Choroid plexus epithelial cell (primary cell): ENCODE measurements at places on chromosomes 4 and X.

DNA sequence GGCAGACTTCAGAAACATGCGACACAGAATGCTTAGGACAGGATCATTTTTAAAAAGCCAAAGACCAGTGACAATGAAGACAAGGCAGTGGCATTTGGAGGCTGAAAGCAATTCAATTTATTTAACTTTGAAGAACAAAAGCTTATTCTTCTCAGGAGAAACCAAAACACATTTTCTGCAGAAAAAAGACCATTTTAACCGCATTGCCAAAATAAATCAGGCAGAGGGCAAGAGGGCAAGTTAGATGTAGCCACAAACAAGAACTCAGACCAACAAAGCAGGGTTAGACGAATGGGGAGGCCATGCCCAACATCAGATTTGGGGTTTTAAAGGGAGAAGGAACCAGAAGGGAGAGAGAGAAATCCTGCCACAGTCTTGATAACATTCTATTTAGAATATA is 58.9 kb downstream of the RELL1 start:
- DNase-seq, result no peak

DNA sequence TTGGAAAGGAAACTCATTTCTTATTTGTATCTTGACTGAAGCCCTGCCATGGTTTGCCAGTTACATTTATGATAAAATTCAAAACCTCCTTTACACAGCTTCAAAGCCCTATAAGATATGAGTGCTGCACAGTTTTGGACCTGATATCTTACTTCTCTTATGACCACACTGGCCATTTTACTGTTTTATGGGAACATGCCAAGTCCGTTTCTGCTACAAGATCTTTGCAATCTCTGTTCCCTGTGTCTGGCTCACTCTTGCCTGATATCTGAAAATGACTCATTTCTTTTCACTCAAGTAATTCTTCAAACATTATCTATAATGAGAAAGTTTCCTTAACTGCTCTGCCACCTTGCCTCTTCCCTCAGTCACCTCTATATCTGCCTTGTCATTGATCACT is 247.3 kb downstream of the SPOCK3 start:
- DNase-seq, result no peak

GRCh38 chr4:100695039-100695654 is 177.3 kb upstream of the EMCN start:
- no peak for DNase-seq

DNA sequence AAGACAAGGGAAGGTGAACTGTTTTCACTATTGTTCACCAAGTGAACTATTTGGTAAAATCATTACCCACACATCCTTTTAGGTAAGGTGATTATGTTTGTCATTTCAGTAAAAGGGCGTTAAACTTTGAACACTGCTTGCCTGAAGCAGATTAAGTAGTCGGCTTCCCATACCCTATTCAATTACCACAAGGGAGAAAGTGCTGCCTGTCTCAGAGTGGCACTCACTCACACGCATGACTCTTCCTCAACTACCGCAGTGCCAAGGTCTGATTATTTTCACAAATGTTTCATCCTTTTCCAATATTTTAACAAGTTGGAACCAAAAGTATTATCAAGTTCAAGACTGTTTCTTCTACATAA is 11.0 kb downstream of the VEGFC start:
- no peak for DNase-seq

- no peak for DNase-seq
Observed at GRCh38 chr4:21211846-21212245, 511.6 kb downstream of the PACRGL start.

DNA sequence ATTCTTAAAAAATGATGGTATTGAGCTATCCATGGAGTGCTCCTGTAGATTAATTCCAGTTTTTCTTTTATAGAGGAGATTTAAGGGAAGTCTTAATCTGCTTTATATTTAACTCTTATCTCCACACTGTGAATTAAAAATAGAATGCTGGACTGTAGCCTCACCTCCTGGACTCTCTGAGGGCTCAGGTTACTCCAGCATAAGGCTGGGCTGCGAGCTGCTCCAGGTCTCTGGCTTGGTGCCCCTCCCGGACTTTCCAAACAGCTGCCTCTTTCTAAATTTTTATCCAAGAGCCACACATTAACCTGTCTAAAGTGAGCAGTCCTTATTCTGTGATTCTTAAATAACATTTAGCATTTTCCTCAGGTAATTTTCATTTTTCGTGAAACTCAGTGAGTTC is 218.7 kb upstream of the JADE1 start:
- DNase-seq, result peak; percentile 53

DNA sequence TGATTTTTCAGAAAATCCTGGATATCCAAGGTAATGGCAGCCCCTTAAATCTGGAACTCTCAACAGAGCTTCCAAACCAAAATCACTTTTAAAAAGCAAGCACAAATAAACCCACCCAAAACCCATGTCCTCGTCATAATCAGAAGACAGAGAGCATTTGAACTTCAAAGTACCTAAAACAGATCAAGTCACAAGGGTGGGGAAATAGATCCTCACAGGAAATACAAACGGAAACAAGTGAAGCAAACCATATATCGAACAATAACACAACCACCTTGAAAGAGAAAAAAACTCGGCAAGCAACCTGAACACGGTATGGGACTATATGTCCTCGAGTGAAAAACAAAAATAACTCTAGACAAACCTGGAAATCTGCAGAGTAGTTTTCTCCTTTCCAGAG is 15.9 kb upstream of the CCNQ start:
- DNase-seq, result no peak

DNA sequence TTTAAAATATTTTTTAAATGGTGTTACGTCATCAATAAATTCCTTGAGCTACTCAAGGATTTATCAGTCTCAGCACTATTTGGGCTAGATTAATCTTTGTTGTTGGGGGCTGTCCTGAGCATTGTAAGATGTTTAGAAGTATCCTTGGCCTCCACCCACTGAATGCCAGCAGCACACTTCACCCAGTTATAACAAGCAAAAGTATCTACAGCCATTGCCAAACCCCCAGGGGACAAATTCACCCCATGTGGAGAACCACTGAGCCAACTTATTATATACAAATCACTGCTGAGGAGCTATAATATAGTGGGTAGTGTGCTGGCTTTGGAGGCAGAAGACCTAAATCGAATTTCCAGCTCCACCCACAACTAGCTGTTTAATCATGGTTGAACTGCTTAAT is 58.3 kb downstream of the ATP10D start:
- peak; percentile 26 for DNase-seq

DNA sequence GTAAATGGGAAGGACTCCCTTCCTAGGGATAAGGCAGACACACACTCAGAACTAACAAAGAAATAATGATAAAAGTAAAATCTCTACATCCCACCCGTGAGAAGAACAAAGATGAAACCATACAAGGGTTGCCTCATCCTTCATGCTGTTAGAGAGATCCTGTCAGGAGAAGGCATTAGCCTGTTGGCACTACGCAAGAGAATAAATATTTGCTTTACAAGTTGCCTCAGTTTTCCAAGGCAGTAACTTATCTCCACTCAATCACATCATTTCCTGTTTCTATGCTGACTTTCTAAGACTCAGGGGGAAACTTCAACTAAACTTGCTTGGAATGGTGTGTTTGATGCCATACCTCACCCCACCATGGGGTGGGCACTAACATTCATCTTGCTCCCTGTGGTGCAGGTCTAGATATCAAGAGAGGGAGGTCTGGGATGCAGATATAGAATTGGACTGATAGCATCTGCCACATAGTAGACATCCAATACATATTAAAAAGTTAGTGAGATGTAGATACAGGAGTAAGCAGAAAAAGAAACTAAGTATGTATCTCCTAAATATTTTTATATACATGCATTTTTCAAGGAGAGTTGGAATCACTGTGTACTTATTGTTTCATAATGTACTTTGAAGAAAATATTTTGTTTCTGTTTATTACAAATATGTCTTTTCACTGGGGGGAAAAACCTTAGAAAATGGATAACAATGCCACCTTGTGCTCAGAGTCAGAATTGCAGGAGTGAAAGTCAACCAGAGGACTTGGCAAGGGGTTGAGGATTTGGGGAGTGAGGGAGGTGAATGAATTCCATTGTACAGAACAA is 57.2 kb upstream of the BEX4 start:
- DNase-seq, result peak; percentile 61

GRCh38 chrX:112852851-112853250 is 12.2 kb upstream of the AMOT start:
- DNase-seq, result no peak

DNA sequence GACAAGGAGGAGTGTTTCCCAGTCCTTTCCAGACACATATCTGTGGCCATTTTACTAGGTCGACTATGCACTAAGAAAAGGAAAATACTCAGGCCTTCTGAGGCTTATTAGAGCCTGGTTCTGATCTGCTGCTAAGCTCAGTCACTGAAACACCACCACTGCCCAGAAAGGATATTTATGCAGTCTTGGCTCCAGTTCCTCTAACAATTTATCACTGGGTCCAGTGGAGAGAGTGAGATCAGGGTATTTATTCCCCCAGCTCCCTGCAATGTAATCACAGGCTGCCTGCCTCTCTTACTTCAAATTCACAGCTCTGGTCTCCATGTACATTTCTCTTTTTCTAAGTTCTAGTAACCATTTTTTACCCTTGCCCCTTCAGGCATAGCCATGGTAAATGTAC is 81.6 kb upstream of the INPP4B start:
- DNase-seq, result no peak

- peak; percentile 56 for DNase-seq
Observed at GRCh38 chr4:57442831-57443291, 332.7 kb upstream of the IGFBP7 start.

DNA sequence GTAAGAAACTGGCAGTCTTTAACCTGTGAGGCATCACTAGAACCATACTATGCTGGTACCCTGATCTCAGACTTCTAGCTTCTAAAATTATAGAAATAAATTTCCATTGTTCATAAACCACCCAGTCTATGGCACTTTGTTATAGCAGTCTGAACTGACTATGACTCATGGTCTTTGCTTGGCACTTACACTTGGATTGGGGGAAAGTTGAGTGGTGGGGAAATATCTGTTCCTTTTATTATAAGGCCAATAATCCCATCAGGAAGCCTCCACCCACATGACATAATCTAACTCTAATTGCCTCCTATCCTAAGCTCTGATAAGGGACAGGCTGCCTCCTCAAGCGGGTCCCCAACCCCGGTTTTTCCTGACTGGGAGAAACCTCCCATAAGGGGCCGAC is 61.4 kb upstream of the PACRGL start:
- no peak for DNase-seq

- no peak for DNase-seq
Observed at GRCh38 chr4:109172301-109172700, 130.2 kb downstream of the COL25A1 start.

DNA sequence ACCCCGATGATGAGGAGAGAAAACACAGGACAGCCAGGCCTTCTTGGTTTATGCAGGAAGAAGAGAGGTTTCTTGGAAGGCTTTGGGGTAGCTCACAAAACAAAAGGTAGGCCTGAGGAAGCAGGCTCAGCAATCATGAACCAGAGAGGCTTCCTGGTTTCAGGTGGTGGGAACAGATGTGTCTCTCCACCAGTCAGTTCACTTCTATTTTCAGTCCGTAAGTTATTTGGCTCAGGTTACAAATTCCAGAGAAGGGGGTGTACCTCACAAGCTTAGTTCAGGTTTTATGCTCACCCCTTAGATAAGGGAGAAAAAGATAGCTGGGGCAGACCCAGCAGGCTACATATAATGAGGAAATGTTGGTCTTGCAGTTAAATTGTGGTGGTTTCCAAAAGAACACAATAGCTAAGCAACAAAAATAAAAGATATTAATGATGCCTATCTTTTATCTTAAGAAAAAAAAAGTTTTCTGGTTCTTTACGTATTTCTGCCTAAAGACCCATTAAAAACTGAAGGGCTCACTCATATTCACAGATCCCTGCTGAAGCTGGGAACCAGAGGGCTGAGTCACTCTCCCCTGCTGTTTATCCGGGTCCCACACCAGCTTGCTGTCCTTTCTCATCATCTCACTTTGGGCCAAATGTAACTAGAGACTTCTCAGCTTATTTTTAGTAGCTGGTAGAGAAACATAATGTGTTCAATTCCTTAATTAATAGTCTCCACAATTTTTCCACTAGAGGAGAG is 177.0 kb downstream of the CAMK2D start:
- DNase-seq, result peak; percentile 92

- DNase-seq, result no peak
Observed at GRCh38 chr4:152659806-152660205, 20.0 kb downstream of the TMEM154 start.

DNA sequence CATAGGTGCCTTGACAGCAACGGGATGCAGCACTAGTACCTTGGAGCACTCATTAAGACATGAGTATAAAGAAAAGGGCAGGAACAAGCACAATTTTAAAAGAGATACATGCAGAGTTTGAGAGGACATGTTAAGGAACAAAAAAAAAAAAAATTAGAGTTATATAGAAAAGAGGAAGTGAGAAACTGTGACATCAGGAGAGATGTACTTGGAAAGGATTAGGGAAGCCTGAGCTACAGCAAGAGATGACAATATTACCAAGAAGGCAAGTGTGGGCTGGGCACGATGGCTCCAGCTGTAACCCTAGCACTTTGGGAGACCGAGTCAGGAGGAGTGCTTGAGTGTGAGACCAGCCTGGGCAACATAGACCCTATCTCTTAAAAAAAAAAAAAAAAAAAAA is 37.4 kb downstream of the GPR143 start:
- no peak for DNase-seq

- DNase-seq, result peak; percentile 78
Observed at GRCh38 chr4:185865901-185866328, 53.9 kb upstream of the SORBS2 start.

DNA sequence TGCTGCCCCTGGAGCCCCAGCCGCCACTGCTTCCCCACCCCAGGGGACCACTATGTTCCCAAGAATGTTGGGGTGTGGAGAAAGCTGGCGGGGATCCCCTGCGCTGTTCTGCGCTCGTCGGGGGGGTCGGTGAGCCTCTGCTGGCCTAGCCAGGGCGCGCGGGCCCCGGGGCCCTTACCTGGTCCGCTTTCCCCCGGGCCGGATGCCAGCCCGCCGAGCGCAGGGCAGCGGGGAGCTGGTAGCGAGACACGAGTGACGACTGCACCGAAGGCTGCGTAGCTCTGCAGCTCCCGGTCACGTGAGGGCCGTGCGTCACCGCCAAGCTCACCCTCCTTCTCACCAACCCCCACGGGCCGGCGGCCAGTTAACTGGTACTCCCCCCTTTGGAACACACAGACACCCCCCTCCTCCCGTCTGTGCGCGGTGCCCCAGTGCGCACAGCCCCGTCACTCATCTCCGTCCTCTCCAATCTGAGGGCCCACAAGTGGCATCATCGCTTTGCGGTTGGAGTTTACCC is at the start of gene BEX1:
TSS of gene BEX1 (minus strand) at position 254 of the 517 bp plus-strand sequence. CDS start 897 bp downstream, outside the sequence.
- peak; percentile 67 for DNase-seq

DNA sequence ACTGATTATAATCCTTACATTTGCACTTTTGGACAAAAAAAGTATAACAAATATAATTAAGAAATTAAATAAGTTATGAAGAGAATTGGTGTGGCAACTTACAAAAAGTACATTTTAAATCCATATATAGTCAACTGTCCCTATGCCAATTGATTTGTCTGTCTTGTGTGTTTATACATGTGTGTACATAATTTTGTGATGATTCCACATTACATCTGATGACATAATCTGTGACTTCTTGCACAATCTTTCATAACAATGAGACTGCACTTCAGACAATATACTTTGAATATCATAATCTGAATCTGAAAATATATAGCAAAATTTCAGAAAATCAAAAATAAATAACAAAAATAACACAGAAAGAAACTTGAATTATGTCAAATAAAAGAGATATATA is 953.4 kb downstream of the FAT4 start:
- DNase-seq, result peak; percentile 75
